GM06990 (cell line): ENCODE measurements at places on chromosomes 13 and 19.

GRCh38 chr13:61546413-61546812 is 130.8 kb upstream of the PCDH20 start:
- DNase-seq, result no peak

DNA sequence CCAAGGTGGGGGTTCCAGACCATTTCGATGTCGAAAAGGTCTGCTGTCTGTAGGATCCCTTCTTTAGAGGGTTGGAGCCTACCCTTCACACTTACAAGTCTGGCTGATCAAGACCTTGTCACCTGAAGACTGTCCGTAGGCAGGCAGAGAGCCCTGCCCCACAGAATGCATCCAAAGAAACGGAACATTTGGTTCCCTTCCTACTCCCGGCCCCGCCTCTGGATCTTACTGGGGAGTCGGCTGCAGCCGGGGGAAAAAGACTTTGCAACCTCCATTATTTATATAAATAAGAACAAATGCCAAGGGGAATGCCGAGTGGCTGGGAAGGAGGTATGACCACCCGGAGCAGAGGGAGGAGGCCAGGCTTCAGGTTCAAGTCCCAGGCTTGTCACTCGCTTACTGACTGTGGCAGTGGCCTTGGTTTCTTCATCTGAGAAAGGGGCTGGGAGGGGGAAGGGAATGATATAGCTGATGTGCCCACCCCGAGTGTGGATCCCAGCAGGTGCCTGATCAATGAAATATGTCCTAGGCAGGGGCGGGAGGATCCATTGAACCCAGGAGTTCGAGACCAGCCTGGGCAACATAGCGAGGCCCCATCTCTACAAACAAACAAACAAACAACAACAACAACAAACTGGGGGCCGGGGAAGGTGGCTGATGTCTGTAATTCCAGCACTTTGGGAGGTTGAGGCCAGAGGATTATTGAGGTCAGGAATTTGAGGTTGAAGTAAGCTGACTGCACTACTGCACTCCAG is 48.7 kb downstream of the RFX2 start:
- no peak for DNase-seq

DNA sequence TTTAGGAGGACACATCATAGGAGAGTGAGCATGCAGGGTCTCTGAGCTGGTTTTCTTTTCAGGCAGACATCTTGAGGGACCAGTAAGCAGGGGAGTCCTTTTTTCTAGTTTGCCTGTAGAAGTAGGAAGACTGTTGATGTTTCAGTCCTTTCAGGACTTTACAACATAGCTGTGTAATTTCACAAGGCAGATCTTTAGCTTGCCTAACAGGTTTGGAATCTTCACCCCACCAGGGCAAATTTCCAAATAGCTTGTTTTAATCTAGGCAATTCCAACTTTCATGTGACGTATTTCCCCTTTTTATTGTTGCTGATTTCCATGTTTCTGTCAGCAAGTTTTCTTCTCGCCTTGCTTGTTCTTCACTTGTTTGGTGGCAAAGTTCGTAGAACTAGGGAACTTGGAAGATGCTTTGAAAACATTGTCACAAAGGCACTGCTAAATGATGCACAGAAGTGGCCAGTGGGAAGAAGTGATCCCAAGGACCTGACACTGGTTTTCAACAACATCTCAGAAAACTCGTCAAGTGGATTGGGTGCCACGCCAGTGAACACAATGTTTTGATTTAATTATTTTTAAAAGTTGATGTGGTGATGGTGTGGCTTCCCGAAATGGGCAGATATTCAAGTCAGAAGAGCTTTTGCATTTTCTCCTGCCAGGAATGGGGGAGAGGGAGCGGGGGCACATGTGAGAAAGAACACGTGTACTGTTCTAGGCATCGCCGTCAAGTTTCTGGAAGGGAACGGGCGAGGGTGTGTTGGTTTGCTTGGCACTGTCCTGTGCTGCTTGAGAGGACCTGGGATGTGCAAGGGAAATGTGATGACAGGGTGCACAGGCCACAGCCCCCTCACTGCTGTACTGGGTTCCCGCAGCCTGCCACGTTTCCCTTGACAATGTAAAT is 418.6 kb downstream of the OXGR1 start:
- DNase-seq, result no peak

DNA sequence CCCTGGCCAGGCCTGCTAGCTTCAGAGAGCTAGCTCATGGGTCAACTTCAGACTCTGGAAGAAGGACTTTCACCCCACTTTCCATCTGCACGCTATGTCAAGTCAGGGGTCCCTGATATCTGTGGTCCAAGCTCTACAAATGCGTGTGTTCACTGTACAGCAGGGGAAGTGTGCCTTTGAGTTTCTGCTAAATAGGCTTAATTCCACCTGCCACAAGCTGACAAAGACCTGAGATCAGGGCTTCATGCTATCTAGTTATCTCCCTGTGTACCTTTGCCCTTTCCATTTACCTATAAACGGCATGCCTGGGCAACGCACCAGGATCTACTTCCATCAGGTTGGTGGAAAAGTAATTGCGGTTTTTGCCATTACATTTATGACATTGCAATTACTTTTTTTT is 10.7 kb upstream of the SULT2A1 start:
- no peak for DNase-seq

- DNase-seq, result no peak
Observed at GRCh38 chr19:39709026-39709872, 5.0 kb downstream of the LGALS14 start.

GRCh38 chr19:57441979-57442752 is 7.0 kb downstream of the ZNF749 start:
- no peak for DNase-seq
